ENCODE measurements at places on chromosomes 13 and 19.

DNA sequence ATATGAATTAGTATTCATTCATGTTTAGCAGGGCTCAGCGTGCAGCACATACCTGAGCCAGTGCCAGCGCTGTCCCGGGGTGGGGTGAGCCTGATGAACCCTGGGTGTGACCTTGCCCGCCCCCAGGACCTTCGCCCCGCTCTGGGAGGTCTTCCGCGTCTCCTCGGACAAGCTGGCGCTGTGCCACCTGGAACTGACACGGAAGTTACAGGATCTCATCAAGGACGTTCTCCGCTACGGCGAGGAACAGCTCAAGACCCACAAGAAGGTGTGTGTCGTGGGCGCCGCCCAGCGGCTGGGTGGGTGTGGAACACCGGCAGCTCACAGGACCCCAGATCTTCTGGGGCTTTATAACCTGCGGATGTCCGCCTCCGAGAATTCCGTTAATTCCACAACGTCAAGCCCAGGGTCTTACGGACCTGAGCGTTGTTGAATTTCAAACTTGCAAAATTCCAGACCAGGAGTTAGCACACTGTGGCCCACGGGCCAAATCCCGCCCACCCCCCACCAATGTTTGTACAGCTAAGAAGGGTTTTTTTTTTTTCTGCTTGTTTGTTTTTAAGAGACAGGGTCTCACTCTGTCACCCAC, 15.4 kb downstream of the FCHO1 start:
- peak; percentile 74 for DNase-seq

GRCh38 chr13:40617801-40618356, 48.6 kb downstream of the FOXO1 start:
- DNase-seq, result no peak

GRCh38 chr13:97388373-97388772, 45.6 kb upstream of the RAP2A start:
- no peak for DNase-seq

DNA sequence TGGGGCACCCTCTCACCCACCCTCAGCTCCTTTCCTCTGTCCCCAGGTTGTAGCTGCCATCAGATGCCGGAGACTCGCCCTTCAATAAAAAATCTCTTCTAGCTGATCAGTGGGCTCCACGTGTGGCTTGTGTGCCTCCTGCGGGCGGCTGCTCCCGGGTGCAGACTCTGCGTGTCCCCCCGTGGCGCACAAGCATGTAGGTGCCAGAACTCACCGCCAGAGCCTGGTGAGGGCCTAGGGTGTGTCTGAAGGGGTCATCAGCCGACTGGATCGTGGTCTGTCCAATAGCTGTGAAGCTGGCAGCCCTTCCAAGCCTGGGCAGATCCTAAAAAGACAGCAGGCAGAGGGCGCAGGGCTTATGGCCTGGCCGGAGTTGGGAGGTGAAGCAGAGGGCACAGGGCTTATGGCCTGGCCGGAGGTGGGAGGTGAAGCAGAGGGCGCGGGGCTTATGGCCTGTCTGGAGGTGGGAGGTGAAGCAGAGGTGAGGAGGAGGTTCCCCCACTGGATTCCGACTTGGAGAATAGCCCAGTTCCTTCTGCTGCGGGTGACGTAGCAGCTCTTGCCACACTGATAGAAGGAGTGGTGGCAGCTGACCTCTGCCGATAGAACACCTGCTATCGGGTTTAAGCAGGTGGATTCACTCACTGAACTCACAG, 11.7 kb downstream of the NOP53 start:
- DNase-seq, result no peak

DNA sequence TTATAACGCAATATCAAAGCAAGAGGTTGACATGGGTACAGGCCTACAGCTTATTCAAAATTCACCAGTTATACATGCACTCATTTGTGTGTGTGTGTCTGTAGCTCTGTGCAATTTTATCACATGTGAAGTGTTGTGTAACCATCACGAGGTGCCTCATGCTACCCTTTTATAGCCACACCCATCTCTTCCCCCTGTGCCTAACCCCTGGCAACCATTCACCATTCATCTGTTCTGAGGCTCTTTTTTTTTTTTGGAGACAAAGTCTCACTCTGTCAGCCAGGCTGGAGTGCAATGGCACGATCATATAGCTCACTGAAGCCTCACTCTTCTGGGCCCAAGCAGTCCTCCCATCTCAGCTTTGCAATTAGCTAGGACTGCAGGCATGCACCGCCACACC, 78.4 kb downstream of the DPF1 start:
- DNase-seq, result no peak

DNA sequence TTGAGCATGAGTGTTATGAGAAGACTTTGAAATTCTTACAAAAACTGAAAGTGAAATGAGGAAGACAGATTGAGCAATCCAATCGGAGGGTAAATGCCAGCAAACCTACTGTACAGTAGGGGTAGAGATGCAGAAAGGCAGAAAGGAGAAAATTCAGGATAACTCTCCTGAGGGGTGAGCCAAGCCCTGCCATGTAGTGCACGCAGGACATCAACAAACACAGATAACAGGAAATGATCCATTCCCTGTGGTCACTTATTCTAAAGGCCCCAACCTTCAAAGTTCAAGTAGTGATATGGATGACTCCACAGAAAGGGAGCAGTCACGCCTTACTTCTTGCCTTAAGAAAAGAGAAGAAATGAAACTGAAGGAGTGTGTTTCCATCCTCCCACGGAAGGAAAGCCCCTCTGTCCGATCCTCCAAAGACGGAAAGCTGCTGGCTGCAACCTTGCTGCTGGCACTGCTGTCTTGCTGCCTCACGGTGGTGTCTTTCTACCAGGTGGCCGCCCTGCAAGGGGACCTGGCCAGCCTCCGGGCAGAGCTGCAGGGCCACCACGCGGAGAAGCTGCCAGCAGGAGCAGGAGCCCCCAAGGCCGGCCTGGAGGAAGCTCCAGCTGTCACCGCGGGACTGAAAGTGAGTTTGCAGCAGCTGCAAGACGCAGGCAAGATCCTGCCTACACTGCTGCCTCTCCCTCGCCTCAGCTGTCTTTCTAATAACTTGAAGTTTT, at the start of gene TNFSF13B:
TNFSF13B (plus strand) TSS at position 118 of the 728 bp plus-strand sequence; CDS start at position 296, 178 bp downstream.
- DNase-seq, result peak; percentile 36

GRCh38 chr19:45355910-45356309, 14.5 kb downstream of the ERCC2 start:
- no peak for DNase-seq
